Activated T-cell treated with anti-CD3 and anti-CD28 coated beads for 1 hour (primary cell): ENCODE measurements at places on chromosomes 5 and 9.

DNA sequence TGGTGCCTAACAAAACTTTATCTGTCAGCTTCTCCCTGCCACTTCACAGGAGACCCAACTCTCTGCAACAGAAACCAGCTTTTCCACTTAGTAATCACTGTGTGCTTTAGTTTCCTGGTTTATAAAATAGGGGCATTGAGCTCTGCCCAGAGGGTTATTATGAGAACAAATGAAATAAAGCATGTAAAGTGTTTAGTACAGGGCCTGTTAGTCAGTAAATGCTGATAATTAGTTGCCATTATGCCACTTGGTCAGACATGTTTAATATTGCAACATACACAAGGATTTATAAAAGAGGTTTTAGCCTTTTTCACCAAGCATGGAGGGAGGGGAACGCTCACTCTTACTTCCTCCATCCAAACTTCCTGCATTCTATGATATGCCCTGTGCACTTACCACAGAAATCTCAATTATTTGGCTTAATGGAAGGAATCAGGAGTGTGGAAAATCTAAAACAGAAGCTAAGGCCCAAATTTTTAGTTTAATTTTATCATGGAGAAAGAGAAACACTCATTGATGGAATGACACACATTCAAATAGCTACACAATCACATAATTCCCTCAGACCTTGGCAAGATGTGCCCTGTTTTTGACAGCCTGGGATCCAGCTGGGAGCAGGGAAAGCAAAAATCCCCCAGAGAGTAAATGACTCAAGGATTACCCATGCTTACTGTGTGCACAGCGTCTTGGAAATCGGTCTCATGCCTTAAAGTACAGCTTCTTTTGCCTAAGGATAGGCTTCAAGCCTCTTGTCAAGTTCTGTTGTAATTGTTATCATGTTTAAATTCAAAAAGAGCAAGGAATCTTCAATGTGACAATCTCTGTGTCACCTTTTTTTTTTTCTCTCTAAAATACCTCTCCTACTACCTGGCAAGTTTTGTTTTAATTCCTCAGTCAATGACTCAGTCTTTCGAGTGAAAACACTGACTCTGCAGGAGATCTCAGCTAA lies 34.0 kb downstream of the ZNF474 start:
- no peak for DNase-seq

DNA sequence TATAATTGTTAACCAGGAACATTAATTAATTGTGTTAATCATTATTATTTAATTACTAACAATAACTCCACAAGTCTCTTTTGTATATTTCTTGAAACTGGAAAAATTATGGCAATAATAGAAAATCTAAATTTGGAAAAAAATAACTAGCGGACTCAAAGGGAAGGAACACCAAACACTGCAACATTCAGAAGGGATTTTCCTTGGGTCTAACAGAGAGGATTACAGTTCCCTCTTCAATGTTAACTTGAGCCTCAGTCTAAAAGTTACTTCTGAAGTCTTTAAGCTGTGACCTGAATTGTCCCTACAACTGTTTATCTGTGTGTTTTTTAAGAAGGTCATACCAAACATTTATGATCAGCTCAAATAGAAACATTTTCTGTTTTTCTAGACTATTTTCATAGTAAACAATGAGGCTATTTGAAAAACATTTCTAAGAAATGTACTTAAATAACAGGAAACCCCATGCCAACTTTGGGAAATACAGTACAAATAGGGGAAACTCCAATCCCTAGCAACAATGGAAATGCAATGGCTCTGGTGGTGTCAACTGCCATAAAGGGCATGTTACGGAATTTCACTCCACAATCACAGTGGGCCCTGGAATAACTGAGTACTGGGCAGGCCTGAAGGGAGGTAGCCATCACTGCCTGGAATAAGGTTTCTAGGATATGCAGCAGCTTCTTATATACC lies 61.2 kb downstream of the MCTP1 start:
- no peak for DNase-seq

DNA sequence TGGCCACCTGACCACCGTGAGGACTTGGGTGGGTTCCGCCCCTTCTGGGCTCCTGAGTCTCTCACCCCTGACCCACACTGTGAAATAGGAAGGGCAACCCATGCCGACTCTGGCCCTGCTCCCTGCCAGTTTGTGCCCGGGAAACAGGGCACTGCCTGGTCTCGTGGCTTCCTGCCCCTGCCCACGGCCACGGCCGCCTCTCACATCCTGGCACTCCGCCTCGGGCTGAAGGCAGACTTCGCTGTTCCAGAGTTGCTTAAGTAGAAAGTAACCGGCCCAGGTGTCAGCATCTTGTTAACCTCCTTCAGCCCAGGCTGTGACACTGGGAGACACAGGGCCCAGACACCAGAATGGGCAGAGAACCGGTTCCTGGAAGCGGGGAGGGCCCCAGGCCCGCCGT lies 68.7 kb upstream of the RNU6ATAC start:
- DNase-seq, result no peak

DNA sequence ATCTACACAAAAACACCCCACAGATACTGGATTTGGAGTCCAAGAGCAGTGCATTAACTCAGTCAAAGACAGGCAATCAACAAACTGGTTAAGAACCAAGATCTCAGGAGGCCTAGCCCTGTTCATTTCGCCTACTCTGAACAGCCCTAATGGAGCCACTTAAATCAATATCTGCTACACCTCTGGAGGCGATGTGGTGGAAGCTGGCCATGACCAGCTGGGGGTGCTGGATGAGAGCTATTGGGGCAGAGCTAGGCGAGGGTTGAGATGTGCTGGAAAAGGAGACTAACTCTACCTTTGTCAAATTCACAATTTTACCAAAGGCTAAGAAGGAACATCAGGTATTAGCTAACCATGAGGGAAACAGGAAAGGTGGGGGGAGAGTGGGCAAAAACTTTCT lies 23.3 kb upstream of the ARSB start:
- DNase-seq, result no peak

DNA sequence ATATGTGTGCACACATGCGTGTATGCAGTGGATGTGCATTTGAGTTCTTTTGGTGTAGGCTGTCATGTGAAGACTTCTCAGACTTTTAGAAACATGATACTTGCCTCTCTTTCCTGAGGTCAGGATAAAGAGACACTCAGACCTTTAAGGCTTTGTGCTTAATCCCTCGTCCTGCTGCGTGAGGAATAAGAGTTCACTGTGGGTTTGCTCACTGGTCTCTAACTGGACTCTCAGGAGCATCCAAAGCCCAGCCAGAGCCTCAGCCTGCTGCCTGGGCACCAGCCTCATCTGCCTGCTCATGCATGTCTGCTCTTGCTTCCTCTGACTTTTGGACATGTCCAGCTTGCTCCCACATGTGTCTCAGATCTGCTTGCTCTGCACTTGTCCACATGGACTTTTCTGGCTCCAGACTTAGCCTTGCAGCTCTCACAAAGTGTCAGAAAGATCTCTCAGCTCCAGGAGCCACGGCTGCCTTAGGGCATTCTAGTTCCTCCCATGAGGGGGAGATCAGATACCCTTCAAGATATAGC lies 65.1 kb upstream of the ZNF366 start:
- no peak for DNase-seq

GRCh38 chr5:54040804-54041203 lies 269.6 kb downstream of the ARL15 start:
- DNase-seq, result no peak

- no peak for DNase-seq
Measured at GRCh38 chr5:160352308-160352707, 18.1 kb downstream of the C1QTNF2 start.

- no peak for DNase-seq
Measured at GRCh38 chr9:121331992-121332685, 37.9 kb downstream of the STOM start.

- no peak for DNase-seq
Measured at GRCh38 chr5:83714810-83715209, 5.8 kb downstream of the HAPLN1 start.

DNA sequence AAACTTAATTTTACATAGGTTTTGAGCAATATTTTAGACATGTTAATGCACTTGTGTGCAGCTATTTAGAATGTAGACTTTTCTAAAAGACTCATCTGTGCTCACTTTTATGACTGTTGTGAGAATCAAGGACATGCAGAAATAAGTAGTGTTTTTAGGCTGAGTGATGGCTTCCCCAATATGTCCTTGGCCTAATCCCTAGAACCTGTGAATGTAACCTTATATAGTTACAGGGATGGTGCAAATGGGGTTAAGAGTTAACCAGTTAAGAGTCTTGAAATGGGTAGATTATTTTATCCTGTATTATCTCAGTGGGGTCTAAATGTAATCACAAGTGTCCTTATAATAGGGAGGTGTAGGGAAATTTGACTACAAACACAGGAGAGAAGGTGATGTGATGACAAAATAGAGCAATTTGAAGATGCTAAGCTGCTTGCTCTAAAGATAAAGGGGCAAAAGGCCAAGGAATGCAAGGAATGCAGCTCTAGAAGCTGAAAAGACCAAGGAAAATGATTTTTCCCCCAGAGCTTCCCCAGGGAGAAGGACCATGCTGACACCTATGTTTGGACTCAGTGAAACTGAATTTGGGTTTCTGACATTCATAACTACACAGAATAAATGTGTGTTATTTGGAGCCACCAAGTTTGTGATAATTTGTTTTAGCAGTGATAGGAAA lies 298.0 kb upstream of the PAPPA start:
- no peak for DNase-seq

GRCh38 chr5:129454461-129454860 lies 5.6 kb upstream of the ADAMTS19 start:
- no peak for DNase-seq

- DNase-seq, result no peak
Measured at GRCh38 chr5:142222866-142223558, 101.8 kb downstream of the SPRY4 start.

DNA sequence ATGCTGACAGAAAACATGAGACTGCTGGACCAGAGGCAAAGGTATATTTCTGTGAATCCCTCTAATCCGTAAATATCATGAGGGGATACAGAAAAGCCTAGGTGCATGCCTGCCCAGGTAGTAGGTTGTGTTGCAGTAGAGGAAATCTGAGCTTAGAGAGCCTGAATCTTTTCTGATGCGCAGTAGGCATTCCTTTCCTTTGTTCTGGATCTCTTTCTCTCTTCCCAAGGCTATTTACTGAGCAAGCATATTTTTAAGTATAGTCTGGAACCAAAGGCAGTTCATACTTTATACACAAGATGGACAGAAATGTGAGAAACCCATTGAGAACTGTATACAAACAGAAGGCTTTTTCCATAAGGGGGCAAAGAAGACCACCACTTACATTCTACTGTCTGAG lies 359.3 kb downstream of the TMEM161B start:
- DNase-seq, result no peak

DNA sequence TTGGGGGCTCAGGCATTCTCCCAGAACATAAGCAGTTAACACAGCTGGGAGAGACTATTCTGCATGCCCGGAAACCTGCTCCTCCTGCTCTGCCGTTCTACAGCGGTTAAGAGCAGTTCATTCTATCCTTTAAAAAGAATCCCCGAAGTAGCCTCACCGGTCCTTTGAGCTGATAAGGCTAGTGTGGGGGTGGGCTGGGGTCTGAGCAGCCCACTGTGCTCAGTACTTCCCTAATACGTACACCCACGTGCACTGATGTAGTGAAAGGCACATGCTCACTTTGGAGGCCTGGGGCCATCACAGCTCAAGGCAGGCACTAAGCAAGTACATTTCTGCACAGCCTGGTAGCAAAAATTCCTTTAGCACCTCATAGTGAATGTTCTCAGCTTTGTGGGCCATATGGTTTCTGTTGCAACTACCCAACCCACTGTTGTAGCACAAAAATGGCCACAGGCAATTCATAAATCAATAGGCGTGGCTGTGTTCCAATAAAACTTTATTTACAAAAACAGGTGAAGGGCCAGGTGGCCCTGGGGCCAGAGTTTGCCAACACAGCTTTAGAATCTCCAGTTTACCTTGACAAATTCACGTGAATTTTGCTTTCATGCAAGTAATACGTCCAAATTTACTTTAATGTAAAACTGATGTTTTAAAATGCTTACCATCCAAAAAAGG lies 136.4 kb downstream of the ZNF354C start:
- no peak for DNase-seq
